ENCODE measurements at places on chromosomes 5 and 9.

- DNase-seq = no peak
These were observed 16.6 kb downstream of the LHFPL2 start for GRCh38 chr5:78631931-78632330.

- no peak for DNase-seq
These were observed 4.8 kb downstream of the USP20 start for GRCh38 chr9:129840034-129840433.

- DNase-seq = no peak
These were observed 343.1 kb downstream of the BRINP1 start for GRCh38 chr9:119026120-119026519.

GRCh38 chr5:59769832-59770231, 123.7 kb downstream of the PDE4D start:
- no peak for DNase-seq

DNA sequence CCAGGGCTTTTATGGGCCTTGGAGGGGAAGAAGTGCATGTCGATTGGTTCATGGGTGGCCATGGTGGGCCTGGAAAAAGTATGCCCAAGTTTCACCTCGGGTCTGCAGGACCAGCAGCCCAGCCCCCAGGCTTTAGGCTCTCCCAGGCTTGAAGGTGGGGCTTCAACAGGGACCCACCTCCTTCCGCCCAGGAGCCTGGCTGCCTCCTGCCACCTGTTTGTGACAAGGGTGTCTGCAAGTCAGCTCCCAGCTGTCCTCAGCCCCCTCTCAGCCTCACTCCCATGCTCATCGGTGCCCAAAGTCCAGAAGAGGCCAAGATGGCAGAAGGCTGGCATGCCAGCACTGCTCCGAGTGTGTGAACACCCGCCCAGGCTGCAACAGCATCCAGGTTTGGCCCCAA, 1063.2 kb upstream of the ACO1 start:
- DNase-seq = no peak

Data from hematopoietic multipotent progenitor cell (in vitro differentiated cells).